ENCODE measurements at places on chromosomes 6 and 20.
A peak's percentile ranks its signal among the peaks of the same experiment; 100 is the strongest.

GRCh38 chr6:136526196-136526930, 23.9 kb downstream of the MAP7 start:
- DNase-seq = peak; percentile 75

GRCh38 chr6:166156942-166157341, 10.7 kb downstream of the TBXT start:
- DNase-seq = no peak

DNA sequence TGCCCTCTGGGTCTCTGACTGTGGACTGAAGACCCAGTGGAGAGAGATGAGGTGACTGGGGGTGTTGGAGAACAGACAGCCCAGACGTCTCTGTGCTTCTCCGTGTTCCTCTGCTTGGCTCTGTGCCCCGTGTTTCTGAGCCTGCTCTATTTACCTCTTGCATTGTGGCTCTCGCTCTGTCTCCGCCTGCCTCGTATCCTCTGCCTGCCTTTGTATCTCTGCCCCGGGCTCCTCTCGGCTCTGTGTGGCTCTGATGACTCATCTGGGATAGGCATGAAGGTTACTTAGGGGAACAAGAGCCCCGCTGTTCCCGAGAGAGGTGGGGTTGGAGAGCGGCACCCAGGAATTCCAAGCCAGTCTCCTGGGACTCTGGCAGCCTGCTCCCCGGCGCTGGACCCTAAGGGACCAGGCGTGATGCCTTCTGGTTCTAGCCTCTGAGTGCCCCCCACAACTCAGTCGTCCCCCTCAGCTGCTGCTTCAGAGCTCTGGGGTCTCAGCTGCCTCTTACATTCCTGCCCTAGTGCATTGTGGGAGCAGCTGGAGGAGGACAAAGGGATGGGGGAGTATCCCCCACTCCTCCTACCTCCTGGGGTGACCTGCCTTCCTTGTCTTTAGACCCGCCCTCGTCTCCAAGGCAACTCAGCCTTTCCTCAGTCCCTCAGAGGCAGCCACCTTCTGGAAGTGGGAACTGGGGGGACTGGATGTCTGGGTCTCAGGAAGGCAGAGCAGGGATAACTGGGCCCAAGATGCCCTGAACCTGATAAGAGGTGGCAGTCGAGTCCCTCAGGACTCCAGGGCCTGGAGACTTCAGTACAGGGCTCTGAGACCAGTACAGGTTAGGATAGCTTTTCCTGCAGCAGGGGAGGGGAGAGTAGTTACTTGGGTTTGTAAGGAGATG, 1.9 kb downstream of the DDR1 start:
- DNase-seq = peak; percentile 81

- DNase-seq = no peak
Observed at GRCh38 chr20:45355209-45356084, 7.2 kb upstream of the SDC4 start.

DNA sequence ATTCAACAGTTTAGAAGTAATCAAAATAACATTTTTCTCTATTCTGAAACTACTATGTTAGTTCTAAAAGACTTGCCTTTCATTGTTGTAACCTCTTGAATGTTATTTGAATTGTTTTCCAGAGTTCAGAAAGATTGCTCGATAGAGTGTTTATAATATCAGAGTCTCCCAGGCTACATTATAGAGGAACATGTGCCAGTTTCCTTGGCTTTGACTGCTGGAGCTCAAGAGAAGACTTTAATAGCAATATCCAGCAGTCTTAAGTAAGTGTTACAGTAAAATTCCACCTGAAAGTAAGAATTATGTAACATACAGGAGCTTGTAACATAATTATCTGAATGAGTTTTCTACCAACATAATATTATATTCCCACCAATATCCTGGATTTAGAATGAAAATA, 991.8 kb upstream of the ADGRB3 start:
- DNase-seq = no peak

GRCh38 chr20:37020636-37021035, 69.1 kb upstream of the SAMHD1 start:
- DNase-seq = no peak

GRCh38 chr20:9611921-9612320, 97.5 kb downstream of the LAMP5 start:
- no peak for DNase-seq

GRCh38 chr20:45014671-45015415, 48.5 kb downstream of the STK4 start:
- DNase-seq = no peak

- peak; percentile 4 for DNase-seq
Observed at GRCh38 chr6:90429713-90430112, 133.1 kb upstream of the BACH2 start.

GRCh38 chr6:168550326-168550725, 109.3 kb downstream of the SMOC2 start:
- no peak for DNase-seq

DNA sequence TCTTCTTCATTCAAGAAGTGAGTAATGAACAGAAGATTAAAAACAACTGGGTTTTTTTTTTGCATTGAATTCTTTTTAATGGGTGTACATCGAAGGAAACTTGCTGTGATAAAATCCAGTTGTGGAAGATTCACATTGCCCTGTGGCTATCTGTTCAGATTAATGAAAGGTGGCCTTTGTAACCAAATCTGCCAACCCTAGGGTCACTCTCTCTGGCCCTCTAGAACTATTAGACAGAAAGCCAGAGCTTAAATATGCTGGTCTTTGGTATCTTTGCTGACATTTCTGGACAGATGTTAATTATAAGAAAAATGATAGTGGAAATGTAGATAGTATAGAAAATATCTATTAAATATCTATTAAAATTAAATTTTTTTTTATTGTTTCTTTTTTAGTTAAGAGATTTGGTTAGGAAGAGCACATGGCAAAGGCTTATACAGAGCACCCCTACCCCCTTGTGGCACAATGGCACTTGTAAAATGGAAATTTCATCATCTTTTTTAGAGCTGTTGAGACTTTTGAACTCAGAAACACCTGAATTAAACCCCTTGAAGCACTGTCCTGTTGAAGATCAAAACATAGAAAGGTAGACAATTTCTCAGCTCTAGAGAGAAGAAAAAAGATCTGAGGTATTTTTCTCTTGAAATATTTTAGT, 572.5 kb downstream of the PKHD1 start:
- DNase-seq = no peak

GRCh38 chr20:13953227-13953626, 37.2 kb downstream of the SEL1L2 start:
- DNase-seq = no peak

GRCh38 chr20:50632236-50632635, 59.1 kb downstream of the RIPOR3 start:
- DNase-seq = no peak

DNA sequence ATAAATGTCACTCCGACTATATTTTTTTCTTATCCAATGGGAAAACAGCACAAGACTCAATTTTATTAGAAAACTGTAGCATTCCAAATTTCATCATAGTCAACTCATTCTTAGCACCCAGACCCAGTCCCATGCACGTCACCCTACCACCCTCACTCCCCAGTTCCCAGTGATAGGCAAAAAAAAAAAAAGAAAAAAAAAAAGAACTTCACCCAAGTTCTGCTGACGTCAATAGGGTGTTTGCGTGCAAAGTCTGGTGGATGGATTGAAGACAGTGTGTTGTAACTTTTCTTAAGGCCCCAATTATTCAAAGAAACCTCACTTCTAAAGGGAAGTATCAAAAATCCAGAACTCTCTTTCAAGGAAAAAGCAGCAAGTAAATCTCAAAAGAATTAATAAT, 213.9 kb upstream of the PRDM1 start:
- no peak for DNase-seq
